ENCODE measurements at places on chromosomes 7 and 10.

- no peak for DNase-seq
Measured at GRCh38 chr10:44051091-44051490, 333.8 kb downstream of the CXCL12 start.

- peak; percentile 62 for DNase-seq
Measured at GRCh38 chr7:100674411-100675104, 1.0 kb downstream of the GNB2 start.

DNA sequence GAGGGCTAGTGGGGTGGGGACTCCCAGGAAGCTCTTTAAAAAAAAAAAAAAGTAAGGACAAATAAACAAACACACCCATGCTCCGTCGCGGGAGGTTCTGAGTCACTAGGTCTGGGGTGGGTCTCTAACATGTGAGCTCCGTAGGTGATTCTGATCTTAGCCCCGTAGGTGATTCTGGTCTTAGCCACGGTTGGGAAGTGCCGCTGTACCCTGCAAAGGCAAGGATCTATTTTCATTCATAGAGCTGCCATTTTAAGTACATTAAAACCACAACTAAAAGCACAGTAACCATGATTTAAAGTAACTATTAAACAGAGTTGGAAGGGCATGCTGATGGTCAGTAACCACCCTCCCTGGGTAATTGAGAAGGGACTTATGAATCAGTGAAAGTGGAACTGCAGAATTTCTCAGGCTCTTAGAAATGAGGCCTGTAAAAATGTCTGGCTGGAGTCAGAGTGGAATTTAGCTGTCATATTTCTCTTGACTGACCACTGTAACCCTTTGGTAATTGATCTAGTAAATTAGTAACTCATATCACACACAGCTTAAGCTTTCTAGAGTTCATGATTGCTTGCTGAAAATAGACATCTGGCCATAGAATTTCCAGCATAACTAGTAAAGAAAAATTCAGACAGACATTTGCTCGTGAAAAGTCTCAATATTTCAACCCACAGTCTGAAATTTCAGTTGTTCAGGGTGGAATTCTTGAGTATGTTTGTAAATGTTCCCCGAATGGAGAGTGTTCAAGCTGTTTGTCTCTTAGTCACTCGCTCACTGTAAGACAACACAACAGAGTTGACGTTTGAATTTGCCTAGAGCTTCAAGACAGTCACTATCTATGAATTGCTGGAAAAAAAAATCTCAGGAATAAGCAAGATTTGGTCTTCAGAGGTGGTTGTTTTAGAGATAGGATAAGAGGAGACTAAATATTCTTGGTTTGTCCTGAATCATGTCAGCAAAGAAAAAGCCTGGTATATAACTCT, 34.2 kb upstream of the TCF7L2 start:
- no peak for DNase-seq

DNA sequence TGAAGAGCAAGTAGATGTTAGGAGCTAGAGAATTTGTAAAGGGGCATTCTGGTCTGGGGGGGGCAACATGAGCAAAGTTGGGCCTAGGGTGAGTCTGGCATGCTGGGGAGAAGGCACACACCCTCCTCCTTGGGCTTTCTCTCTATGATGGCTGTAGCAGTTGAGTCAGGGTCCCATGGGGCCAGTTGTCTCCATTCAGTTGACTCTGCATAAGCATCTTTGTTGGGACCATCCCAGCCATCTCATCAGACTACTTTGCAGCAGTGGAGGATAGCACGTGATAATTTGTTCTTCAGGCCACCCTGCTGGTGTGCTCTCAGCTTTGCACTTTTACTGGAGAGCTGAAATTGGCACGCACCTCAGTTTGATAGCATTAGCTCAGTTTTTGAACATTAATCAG, 55.2 kb downstream of the LRMDA start:
- DNase-seq = no peak

GRCh38 chr10:91941426-91941825, 17.9 kb downstream of the BTAF1 start:
- DNase-seq = no peak

Measured in CD8-positive, alpha-beta T cell (primary cell).